Activated CD4-positive, alpha-beta T cell treated with anti-CD3 and anti-CD28 coated beads for 48 hours (primary cell): ENCODE measurements at places on chromosomes 2 and 18.

DNA sequence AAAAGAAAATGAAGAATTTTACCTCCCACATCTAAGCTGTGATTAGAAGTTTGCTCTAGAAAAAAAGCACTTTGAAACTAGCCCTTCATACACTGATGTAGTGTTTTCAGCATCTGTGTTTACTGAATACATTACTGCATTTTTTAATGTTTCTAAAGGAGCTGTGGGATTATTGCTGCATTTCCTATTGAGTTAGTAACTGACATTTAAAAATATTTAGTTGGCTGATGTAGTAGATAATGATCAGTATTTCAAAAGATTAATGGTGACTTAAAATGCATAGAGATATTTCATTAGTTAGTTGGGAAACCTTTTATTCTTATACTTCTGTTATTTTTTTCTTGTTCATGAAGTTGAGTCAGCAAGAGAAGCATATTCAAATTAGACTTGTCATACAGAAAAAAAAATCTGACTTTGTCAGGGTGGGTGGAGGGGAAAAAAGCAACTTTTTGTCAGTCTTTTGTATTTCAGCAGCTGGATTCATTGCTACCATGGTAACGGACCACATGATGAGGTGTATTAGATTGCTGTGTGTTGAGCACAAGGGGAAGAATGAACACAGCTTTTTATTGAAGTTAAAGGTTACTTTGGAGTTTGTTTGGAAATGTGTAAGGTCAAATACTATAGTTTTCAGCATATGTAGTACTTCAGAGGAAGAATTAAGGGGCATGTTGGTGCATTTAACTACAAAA is at the start of gene DTNA:
Gene DTNA, plus strand, starts transcription at position 549 of the 692 bp plus-strand sequence. CDS start 45,679 bp downstream, outside the sequence.
- no peak for DNase-seq

DNA sequence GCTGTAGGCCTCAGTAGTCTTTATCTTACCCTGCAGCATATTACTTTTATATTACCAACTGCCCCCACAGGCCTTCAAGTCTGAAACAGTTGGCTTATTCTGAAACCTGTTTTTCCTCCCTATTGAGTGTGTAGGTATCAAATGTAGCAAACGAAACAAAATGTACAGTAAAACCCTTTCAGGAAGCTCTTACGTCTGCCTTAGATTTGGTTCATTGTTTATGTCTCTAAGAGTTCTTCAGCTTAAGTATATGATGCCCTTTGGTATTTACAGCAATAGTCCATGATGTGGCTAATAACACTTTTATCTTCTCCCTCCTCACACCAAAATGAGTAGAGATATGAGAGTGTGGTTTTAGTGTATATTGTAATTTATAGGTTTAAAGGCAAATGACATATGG is 108.8 kb downstream of the DOCK10 start:
- DNase-seq, result no peak

DNA sequence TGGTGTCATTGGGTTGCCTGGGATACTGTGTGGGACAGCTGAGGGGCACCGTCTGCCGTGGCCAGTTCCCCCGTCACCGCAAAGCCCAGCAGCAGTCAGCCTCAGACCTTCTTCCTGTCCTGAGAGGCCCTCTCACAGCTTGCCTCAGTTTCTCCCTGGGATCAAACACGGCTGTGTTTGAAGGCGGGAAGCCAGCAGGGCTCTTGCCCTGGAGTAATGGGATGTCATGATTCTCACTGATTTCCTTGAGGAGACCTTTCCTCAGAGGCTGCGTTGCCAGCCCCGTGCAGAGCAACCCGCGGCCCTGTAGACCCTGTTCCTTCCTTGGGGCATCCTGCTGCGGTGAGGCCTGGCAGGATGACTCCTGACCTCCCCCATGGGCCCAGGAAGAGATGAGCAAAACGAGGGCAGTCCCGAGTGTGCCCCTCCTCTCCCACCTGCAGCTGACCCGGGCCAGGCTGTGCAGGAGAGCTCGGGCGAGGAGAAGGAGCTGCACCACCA is 13.9 kb upstream of the NFATC1 start:
- no peak for DNase-seq

- no peak for DNase-seq
Observed at GRCh38 chr2:2899826-2900225, 477.8 kb downstream of the EIPR1 start.

- DNase-seq, result peak; percentile 71
Observed at GRCh38 chr2:62304429-62305417, 108.8 kb downstream of the B3GNT2 start.

- DNase-seq, result no peak
Observed at GRCh38 chr18:22170421-22171257, 1.2 kb downstream of the GATA6 start.

DNA sequence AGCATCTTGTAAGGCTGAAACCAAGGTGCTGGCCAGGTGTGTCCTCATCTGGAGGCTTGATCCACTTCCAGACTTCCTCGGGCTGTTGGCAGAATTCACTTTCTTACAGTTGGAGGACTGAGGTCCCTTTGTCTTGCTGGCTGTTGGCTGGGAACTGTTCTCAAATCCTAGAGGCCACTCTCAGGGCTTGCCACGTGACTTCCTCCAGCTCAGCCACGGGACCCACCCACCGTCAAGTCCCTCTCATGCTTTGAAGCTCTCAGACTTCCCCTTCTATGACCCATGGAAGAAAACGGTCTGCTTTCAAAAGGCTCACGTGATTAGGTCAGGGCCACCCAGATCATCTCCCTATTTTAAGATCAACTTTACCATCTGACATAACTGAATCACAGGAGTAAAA is 77.1 kb downstream of the SMAD4 start:
- no peak for DNase-seq

- DNase-seq, result no peak
Observed at GRCh38 chr2:69310111-69311023, 76.7 kb downstream of the GFPT1 start.

DNA sequence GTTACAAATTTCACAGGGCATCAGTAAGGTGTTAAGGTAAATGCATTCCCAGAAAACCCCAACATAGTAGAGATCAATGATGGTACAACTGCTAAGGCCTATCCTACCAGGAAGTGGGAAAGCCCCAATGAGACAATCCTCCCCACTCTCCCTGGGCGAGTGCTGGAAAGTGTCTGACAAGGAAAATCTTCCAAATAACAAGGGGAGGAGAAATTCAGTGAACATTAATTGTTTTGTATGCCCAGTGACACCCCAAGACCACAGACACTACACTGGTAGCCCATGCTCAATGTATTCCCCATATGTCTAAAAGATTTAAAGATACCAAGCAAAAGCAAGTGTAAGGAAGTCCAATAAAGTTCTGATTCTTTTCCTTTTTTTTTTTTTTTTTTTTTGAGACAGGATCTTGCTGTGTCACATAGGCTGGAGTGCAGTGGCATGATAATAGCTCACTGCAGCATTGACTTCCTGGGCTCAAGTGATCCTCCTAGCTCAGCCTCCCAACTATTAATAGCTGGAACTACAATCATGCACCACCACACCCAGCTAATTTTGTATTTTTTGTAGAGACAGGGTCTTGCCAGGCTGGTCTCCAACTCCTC is 24.7 kb downstream of the B4GALT6 start:
- no peak for DNase-seq

DNA sequence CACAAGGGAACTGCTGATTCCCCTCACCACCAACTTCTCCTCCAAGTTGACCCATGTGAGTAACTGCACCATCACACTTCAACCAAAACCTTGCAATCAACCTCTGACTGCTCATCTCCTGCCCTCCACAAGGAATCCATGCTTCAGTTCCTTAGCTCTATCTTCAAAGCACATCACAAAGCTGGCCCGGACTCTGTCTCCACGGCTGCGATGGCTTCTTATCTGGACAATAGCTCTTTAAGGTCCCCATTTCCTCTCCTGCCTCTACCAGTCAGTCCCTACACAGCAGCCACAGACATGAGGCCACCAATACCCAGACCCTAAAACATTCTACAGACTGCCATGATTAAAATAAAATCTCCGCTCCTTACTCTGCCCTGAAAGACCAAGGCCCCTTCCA is 25.7 kb downstream of the MBOAT2 start:
- no peak for DNase-seq

- no peak for DNase-seq
Observed at GRCh38 chr2:196077821-196078220, 9.2 kb upstream of the DNAH7 start.

DNA sequence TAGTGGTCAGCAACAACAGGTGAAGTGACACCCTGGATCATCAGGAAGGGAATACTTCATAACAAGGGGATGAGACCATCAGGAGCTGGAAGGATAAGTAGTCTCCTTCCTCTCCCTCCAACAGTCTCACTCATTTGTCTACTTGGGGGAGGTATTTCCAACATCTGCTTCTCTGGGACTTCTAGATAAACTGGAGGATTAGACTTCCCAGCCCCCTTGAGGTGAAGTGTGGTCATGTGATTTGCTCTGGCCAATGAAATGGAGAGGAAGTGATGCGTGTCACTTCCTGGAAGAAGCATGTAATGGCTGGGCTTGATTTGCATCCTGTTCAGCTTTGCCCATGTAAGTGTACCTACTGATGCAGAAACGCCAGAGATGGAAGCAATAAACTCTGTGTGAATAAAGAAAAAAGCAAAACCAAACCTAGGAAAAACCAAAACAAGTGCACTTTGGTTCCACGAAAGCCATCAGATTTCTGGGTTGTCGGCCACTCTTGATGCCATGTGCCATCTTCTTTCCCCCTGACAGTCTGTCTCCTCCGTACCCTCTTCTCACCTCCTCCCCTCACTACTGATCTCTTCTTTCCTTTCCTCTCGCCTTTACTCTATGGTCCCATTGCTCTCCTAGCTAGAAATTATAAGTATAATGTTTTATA is 76.1 kb upstream of the DNMT3A start:
- peak; percentile 15 for DNase-seq

GRCh38 chr2:28413899-28414295 is 21.2 kb downstream of the FOSL2 start:
- no peak for DNase-seq

DNA sequence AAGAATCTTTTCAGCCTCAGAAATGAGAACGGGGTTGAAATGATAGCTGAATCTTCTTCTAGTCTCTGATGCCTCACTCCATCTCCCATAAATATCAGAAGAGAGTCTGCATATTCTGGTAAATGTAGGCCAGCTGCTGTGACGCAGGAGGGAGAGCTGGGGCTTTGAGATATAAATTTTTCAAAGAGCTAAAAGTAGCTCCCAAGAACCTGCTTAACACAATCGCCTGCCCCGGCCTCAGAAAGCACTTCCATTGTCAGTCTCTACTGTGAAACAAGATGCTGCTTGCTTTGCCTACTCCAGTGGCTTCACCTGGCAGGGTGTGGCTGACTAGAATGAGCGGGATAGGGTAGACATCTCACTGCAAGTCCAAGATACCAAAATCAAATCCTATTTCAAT is 105.0 kb upstream of the CCDC150 start:
- DNase-seq, result no peak

DNA sequence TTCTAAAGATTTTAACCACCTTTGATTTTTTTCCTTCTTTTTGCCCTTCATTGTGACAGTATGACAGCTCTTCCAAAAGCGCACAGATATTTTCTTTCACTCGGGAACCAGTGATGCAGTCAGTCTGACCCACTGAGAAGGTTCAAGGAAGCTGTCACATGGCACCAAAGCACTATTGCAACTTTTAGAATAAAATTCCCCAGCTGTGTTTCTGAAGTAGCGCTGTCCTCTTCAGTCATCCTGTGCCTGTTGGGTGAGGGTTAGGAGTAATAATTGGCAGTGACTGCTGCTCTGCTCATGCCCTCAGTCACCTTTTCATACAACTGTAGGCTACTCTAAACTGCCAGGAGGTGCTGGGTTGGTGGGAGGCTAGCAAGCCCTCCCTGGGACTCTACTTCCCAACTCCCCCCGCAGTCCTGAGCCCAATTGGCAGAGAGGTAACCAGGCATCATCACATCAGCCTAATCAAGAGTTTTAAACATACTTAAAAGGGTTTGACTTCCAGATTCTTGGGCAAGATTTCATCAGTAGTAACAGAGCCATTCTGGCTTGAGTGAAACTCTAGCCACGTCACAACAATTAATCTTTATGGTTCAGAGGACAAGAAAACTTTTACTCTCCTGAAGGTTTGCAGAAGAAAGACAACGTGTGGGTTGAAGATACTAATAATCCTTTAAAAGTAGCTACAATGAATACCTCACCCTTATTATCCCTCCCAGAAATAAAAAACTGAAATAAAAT is 473.3 kb downstream of the FBXO15 start:
- DNase-seq, result no peak

- no peak for DNase-seq
Observed at GRCh38 chr2:128325611-128326181, 7.0 kb upstream of the HS6ST1 start.

- no peak for DNase-seq
Observed at GRCh38 chr18:56391931-56392590, 246.3 kb downstream of the TXNL1 start.

DNA sequence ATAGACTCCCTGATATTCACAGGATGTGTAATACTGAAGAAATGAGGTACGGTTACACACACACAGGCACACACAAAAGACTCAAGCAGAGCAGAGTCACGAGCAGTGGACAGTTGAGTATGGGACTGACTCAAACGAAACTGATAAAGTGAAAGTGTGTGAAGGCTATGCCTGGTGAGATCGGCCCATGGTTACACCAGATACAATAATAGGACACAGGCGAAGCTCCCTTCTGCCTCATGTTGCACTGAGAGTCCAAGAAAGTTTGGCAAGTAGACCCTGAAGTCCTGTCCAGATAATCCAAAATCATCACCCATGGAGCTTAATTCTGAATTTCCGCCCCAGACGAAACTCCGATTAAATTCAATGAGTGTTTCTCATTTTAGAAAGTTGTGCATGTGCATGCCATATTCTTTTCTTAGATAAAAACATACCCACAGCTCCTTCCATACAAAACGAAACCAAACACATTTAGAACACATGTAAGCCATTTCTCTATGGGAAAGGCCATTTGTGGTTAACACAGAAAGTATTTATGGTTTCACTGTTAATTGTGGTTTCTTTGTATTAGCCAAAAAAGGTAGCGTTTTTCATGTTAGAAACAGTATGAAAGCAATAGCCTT is 567.6 kb downstream of the PLCL1 start:
- DNase-seq, result no peak

DNA sequence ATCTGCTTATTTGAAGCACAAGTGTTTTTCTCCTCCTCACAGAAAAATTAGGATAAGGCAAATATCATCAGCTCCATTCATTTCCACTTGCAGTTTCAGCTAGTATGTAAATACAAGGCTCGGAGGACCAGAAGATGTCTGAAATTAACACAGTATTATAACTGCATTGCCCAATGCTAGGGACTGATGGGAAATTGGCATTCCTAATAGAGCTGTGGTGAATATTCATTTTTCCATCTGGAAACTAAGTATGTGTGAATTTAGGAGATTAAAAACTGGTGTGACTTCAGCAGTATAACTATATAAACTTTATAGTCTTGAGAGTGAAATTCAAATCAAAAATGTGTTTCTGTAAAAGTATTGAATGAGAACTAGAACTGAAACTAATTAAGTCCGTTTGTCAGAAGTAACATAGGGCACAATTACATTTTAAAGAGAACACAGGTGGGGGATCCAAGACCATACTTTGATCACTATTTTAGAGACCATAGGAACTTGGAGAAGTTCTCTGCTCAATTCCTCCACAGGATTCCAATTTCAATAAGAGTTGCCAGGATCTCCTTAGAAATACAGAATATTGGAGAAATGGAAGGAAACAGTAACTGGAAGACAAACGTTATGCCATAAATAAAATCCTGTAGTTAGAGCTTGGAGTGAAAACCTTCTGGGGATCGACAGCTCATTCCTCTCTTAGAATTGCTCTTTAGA is 12.1 kb upstream of the ITGA6 start:
- DNase-seq, result no peak
